CD4-positive, alpha-beta memory T cell (primary cell): ENCODE measurements at places on chromosomes 7 and 10.

- no peak for DNase-seq
These were observed 357.8 kb upstream of the MKI67 start for GRCh38 chr10:128484041-128484440.

DNA sequence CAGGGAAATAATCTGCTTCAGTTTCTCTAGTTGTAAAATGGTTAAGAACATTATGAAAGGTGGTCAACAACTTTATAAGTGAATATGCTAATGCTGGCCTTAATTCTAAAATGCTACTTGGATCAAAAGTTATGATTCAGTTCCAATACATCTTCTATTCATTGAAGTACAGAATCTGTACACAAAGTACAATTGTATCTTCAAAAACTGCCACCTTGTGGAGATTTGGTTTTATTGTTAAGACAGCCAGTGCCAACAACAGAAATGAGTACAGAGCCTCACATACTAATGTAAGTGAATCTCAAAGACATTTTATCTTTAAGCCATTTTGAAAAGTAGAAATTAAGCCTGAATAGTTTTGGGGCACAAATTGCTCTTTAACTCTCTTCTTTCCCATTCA is 194.0 kb downstream of the CFTR start:
- DNase-seq = no peak

DNA sequence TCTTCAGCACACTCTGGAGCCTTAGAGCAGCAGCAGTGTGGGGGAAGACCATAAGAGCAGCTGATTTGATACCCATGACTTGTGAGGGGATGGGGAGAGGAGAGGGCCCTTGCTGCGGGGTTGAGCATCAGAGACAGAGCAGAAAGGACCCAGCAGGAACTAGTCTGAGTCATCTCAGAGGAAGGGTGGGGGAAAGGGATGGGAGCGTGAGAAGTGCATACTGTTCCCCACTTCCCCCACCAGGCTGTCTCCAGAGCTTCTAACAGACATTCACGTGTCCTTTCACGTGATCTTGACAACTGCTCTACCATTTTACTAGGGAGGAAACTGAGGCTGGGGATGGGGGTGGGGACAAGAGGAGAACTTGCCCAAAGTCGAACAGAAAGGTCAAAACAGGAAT is 38.7 kb downstream of the FAM241B start:
- no peak for DNase-seq

- no peak for DNase-seq
These were observed 291.9 kb downstream of the DOCK4 start for GRCh38 chr7:111914291-111914690.

DNA sequence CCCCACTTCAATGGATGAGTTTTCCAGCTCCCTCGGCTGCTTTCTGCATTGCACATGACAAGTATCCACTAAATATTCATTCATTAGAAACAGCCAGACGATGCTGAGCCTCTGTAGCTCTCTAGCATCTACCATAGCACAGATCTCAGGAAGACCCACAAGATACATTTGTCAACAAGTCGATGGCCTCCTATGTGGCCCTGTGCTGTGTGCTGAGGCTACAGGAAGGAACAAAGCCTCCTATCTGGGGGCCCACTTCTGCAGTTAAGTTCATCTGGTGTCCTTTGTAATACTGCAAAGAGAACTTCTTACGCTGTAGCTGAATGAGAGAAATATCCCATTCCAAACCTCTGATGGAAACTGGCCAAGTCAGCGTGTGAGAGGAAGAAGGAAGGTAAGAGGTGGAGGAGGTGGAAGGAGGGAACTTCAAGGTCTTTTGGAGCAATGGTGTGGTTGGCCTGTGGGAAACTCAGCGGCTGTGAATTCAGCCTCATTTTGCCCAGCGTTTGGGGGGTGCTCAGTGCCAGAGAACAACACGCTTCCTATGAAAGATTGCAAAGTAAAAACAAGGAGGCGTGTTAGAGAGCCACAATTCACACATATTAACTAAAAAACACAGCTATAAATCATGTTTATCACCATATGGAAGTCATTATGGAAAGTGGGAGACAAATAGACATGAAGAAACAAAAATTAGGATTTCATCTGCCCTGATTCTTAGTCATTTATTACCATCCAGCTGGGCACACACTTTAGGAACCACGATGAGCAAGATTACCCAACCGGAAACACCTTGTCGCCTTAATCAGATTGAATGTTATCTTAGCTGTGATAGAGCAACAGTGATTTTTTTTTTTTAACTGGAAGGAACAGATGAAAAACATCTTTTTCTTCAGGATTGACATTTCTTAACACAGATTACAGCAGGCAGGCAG is 62.2 kb upstream of the USP6NL start:
- DNase-seq = no peak

DNA sequence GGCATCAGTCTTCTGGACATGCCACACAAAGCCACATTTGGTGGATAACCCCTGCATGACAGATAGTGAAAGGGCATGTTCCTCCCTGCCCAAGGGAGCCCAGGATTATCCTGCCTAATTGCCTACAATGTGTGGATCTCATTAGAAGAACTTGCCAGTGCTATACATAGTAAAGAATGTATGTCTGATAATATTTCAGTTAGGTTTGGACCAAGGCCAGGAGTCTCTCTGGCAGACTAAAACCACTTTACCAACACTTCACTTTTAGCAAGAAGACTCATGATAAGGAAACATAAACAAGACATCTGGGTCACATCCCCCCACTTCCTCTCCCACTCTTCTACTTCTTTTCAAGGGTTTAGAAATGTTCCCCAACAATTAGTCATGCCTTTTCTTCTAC is 196.7 kb downstream of the MTERF1 start:
- no peak for DNase-seq

GRCh38 chr7:42274053-42274452 is 37.0 kb upstream of the GLI3 start:
- DNase-seq = no peak

DNA sequence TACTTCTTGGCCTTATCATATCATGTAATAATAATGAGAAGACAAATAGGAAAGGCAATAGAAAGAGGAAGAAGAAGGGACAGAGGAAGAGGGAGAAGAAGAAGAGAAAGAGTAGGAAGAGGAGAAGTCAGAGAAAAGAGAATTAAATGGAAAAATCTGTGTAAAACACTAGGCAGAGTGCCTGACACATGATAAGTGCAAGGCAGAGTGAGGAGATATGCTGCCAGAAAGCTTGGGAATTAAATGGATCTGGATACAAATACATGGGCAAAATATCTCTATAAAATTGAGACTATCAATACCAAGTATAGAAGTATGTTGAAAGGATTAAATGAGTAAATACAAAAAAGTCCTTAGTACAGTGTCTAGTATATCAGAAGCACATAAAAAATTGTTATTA is 124.8 kb downstream of the CACNA2D1 start:
- no peak for DNase-seq

DNA sequence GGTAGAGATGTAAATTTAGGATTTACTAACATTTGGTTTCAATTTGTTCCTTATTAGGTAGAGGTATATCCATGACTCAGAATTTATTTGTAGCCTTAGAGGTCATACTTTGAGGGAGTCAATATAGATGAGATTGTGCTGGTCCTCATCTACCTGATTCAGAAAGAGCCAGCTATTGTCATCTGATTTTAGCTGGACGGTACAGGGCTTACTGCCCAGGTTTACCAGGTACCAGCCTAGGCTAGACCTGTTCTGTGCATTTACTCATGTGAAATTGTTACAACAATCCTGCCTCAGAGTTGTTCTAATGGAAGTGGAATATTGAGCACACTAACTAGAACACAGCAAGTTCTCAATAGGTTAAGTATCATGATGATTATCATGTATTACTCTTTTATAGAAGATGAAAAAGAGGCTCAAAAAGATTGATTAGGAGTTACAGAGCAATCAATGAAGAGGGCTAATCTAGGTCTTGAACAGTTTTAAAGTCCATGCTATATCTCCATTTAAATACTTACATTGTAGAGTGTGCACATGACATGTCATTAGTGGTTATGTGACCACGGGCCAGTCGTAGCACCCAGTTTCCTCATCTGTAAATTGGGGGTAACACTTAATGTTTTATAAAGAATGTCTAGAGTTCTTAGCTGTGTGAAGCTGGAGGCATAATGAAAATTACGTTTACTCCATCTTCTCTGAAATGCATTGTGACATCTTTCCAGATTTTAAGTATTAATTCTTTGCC is 42.1 kb downstream of the TRIM24 start:
- no peak for DNase-seq

DNA sequence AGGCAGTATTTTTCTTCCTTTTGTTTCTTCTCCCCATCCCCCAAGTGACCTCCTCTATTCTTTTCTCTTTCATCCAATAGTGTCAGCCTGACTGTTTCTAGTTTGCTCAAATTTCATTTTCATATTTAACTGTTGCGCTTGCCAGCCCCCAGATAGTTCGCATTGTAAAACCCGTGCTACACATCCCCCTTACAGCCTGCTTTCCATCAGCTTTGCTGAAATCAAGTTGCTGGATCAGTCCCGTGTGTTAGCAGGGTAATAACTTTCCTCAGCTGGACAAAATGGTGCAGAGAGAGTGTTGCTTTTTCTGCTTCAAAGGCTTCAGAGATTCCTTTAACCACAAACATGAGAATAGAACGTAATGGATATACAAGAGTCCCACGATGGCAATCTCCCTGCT is 180.6 kb upstream of the NPVF start:
- DNase-seq = no peak

DNA sequence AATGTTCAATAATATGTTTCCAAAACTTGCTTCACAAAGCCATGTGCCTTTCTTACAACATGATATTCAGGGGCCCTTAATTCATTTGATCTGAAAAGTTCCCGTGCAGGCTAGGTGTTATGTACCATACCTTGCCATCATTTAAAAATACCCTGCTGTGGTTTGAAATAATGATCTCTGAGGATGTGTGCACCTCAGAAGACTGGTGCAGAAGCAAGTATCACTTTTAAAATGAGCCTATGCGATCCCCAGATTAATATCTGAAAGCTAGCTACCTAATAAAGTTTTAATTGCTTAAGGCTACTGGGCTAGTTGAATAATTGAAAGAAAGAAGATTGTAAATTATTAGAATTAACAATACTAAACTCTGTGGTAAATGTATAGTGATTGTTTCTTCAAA is 262.4 kb downstream of the CDK14 start:
- DNase-seq = no peak
